Activated CD8-positive, alpha-beta memory T cell treated with anti-CD3 and anti-CD28 coated beads for 1 hour (primary cell): ENCODE measurements at places on chromosomes 4 and X.

GRCh38 chr4:7978489-7978888 lies 38.8 kb upstream of the AFAP1 start:
- DNase-seq = no peak

- no peak for DNase-seq
Measured at GRCh38 chr4:2354760-2355159, 63.7 kb downstream of the ZFYVE28 start.

- DNase-seq = no peak
Measured at GRCh38 chr4:110988722-110989121, 365.8 kb upstream of the PITX2 start.

GRCh38 chrX:15718283-15718970 lies 19.6 kb upstream of the CA5B start:
- DNase-seq = no peak

GRCh38 chr4:139017861-139018260 lies 2.3 kb downstream of the NOCT start:
- DNase-seq = no peak

DNA sequence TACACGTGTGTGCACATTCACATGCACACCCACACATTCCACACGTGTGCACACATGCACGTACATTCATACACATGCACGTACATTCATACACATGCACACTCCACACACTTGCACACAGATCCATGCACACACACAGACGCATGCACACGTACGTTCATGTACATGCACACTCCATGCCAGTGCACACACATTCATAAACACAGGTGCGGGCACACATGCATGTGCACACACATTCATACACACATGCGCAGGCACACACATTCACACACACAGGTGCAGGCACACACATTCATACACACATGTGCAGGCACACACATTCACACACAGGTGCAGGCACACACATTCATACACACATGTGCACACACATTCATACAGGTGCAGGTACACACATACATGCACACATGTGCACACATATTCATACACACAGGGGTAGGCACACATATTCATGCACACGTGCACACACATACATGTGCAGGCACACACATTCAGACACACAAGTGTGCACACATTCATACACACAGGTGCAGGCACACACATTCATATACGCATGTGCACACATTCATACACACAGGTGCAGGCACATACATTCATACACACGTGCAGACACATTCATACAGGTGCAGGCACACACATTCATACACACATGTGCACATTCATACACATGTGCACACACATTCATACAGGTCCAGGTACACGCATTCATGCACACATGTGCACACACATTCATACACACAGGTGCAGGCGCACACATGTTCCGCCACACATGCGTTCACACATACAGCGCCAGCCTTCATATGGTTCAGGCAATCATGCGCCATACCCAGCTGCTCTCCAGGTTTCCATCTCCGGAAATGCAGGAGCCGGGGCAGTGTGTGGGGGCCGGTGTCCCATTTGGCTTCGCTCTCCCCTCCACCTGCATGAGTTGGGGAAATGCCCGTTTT lies 124.8 kb downstream of the HMX1 start:
- no peak for DNase-seq

- DNase-seq = no peak
Measured at GRCh38 chr4:118834960-118835569, 861 bp downstream of the SEC24D start.

GRCh38 chr4:81019006-81019405 lies 11.5 kb upstream of the BMP3 start:
- no peak for DNase-seq

GRCh38 chrX:55524487-55524886 lies 34.8 kb upstream of the USP51 start:
- DNase-seq = no peak

- DNase-seq = no peak
Measured at GRCh38 chr4:45358573-45359506, 632.5 kb upstream of the GNPDA2 start.

GRCh38 chrX:56107320-56107719 lies 124.8 kb upstream of the KLF8 start:
- no peak for DNase-seq

GRCh38 chrX:28880136-28880535 lies 292.9 kb downstream of the IL1RAPL1 start:
- no peak for DNase-seq

DNA sequence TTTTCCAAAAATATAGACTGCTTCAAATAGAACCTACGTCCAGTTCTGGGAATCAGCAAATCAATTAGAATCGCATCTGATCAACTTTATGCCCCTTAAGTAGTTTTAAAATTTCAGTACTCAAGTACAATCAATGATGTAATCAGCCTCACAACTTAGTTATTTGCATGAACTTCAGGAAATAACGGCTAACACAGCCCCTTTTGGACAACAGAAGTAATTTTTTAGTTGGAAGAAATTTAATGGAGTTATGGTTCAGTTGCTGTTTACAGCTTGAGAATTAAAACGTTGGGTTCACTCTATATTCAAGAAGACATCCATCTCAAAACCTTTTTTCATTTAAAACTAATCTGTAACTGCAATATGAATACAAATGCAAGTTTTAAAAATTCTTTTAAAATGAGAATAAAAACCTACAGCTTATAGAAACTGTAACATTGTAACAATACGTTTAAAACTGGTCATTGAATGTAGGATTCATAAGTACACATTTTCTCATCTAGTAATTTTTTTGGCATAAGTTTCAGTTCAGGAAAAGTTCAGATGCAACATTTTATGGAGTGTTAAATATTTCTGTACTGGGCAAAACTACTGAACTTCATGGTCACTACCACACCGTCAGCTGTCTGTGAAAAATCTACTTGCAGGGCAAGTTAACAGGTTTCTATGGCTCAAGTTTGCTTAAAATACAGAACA lies 956 bp downstream of the TAPT1 start:
- DNase-seq = no peak

GRCh38 chr4:16505726-16506125 lies 279.5 kb upstream of the TAPT1 start:
- no peak for DNase-seq

- no peak for DNase-seq
Measured at GRCh38 chr4:23972187-23972586, 82.3 kb upstream of the PPARGC1A start.

DNA sequence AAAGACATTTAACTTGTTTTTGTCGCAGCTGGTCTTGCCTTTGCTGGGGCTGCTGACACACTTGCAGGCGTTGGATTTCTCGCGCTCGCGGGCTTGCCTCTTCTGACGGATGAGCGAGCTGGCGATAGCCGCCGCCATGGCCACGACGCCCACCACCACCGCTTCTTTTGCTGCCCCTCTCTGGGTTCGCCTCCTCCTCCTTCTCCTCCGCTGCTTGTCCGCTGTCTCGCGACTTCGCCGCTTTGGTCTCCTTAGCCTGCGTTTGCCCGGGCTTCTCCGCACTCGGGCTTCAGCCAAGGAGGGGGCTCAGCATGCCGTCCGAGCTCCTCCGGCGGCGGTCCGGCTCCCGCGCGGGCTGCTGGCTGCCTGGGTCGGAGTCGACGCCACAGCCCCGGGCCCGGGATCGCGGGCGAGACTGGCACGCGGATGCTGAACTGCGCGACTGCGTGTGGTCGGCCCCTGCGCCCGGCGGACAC lies 613 bp downstream of the FGF13 start:
- no peak for DNase-seq

DNA sequence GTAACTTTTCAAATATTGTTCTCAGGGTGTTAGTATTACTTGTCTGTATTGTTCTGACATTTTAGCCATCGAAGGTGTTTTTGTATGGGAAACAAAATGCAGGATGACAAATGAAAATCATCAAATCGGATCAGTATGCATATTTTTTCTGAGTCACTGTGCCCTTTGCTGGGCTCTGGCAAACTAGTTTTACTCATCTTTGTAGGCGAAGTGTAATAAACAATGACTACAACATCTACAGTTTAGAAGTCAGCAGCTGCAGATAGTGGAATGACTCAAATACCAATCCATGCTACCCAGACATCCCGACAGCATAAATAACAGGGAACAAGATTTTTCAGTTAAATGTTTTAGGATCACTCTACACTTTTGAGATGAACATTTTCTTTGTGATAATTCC lies 557.3 kb upstream of the TENM3 start:
- DNase-seq = no peak

DNA sequence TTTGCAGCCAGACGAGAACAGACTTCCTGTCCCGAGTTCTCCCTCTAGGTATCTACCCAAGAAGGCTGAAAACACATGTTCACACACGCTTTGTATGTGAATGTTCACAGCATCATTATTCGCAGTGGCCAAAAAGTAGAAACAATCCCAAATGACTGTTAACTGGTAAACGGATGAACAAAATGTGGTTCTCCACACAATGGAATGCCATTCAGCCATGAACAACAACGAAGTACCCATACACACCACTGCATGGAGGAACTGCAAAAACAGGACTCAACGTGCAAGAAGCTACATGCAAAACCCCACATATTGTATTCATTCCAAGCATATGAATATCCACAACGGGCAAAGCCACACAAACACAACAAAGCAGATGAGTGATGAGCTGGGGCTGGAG lies 45.0 kb downstream of the PDHA1 start:
- DNase-seq = no peak

DNA sequence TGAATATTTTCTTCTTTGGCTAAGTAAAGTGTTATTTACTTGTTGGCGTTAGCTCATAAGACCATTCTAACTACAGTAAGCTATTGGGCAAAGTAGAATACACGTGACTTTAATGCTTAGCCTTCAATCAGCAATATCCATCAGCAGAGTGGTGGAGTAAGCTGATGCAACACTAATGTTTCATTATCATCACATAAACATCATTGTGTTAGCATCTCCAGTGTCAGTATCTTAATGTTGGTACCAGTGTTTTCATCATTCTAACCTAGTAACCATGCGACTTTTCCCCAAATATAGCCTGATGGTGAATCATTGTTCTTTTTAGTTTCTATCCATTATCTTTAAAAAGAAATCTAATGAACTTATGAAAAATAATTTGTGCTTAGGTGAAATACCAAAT lies 48.5 kb downstream of the APOOL start:
- no peak for DNase-seq

DNA sequence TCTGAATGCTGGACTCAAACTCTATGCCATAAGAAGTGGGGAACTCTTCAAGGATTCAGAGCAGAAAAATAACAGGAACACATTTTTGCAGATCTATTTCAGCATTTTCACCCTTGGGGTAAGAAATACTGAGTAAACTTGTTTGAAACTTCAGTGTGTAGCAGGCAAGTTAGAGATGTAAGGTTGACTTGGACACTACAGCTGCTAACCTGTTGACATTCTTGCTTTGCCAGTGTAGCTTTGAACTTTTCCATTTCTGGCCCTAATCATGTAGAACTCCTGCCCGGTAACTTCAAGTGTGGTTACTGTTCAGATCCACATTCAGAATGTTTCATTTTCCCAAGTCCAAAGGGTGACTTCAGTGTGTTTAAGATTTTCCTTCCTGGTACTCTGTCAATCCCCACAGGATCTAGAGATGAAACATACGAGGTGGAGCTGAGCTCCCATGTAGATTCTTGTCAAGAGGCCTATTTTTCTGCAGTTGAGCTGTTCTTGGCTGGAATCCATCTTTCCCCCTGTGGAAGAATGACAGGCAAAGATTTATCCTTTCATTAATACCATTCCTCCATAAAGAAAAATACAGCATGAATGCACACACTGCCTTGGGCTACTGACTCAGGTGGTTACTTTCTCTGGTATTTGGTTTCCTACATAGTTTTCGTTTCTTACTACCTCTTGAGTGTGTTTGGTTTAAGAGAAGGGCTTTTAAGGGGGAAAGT lies 34.1 kb downstream of the FHDC1 start:
- no peak for DNase-seq
